ENCODE measurements at places on chromosomes 3 and 15. TPM values are rescaled to one million over a fixed set of nuclear protein-coding genes. Genes with fewer than 3 reads are reported as not detected.
A peak's percentile ranks its signal among the peaks of the same experiment; 100 is the strongest.

DNA sequence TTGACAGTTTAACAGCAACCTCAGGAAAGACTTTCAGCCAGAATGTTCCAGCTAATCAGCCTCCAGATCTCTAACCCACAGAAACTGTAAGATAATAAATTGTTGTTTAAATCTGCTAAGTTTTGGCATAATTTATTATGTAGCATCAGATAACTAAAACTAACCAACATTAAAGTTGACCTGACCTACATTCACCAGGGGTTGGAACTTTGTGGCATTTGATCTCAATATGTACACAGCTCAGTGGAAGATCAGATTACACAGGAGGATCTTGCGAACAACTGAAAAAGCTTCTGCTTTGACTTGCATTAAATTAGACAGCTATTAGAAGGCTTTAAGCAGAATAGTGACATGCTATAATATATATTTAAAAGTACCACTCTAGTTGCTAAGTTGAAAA is 91.4 kb upstream of the POU1F1 start:
- DNase-seq: no peak

DNA sequence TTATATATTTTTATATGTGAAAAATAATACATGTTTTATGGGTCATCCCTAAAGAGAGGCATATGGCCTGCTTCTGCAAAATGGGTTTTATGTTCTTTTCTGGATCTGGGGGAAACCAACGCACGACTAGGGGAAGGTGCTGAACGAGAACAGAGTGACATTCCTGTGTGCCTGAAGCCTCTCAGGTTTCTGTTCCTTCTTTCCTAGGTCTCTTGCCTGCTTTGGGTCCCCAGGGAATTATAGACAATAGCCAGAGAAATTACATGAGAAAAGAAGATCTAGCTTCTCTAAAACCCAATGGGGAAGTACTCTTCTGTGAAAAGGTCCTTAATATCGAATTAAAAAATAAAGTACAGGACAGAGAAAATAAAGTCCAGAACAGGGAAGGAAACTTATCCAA is 66.5 kb downstream of the IGSF11 start:
- no peak for DNase-seq

DNA sequence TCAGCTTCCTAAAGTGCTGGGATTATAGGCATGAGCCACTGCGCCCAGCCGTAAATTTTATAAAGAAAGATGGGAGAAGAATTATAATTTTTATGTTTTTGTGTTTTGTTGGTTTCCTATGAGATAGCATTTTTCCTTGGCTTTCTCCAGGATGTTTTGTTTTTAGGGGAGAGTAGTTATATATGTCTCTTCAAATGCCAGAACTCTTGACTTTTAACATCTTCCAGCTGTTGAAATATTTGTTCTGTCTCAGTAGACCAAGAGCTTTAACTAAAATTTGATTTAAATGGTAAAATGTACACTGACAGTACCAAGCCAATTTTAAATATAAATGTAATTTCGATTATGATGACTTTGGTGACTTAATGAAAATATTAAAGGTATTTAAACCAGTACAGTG is 96.8 kb downstream of the DHX36 start:
- no peak for DNase-seq

GRCh38 chr3:64070704-64071103 is 47.4 kb upstream of the PSMD6 start:
- no peak for DNase-seq

- DNase-seq: no peak
Measured at GRCh38 chr3:154952553-154952952, 127.6 kb upstream of the MME start.

GRCh38 chr3:45252826-45253225 is 26.7 kb upstream of the TMEM158 start:
- no peak for DNase-seq

DNA sequence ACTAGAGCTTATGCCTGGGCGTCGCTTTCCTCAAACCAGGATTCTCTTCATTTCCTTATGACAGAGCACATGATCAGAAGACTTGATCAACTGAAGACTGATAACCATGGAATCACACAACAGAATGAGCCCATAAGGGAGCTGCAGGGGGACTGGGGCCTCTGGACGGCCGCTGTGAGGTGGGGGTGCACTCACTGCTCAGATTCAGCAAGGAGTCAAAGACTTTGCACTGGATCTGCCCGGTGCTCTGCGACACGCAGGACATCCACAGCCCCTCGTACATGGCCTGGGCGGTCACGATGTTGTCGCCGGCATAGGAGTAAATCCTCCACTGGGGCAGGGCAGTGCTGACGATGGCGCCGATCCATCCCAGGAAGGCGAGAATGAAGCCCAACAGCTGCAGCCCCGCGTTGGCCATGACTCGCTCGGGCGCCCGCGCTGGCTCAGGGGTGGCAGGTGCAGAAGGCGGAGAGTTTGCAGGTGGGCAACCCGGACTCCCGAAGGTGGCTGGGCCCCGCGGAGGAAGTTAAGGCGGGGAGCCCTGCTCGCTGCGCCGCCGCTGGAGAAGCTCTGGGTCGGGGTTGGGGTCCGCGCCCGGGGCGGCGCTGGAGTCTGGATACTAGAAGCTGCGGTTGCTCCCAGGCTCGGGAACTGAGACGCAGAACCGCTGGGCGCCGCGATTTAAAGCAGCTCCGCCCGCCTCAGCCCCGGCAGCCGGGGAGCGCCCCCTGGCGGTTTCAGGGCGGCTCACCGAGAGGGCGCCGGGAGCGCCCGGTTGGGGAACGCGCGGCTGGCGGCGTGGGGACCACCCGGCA is at the start of gene CLDN1:
CLDN1 (minus strand) TSS at position 658 of the 815 bp plus-strand sequence; CDS start at position 418, 240 bp downstream.
- peak; percentile 77 for DNase-seq

GRCh38 chr15:40664909-40665308 is 30.1 kb upstream of the RAD51 start:
- no peak for DNase-seq

Gene C2CD4B
- 0.20 TPM for total RNA-seq

Gene DCLK3
- not detected for total RNA-seq
